Stimulated activated CD4-positive, alpha-beta T cell treated with anti-CD3 and anti-CD28 coated beads, Interleukin-4, amount 100 ng/mL, for 4 hours (primary cell): ENCODE measurements at places on chromosomes 3 and 15.

- DNase-seq, result no peak
These were observed 280.5 kb downstream of the TBL1XR1 start for GRCh38 chr3:176916777-176917176.

DNA sequence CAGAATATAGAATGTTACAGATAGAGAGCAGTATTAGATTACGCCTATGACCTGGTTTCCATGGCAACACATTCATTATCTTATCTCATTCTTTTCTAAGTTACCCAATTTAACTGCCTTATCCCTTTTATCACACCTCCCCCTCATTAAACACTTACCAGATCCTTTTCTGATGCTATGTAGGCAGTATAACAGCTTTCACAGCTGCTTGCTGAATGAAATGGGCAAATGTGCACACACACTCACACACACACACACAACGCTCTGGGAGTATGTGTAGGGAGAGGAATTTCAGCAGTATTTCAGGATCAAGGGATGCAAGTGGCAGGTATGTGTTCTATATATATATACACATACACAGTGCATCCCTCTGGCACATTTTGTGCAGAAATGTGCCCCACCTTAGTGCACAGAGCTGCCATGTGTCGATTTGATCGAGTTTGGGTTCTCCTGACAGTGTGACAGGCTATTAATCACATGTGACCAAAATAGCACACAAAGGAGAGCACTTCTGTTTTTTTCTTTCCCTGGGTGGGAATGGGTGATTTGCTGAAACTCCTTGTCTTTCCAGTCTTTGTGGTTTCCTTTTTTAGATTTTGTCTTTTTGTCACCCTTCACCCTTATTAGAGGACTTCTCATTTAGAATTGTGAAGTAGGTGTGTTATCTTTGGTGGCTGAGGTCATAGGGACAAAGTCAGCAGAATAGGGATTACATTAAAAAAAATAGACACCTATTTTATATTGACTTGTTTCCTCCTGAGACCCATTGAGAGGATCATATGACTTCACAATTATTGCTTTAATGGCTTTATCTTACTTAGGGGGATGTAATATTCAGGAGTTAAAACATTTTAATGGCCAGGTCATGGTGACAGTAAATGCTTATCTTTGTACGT lies 553.7 kb downstream of the PDCD6IP start:
- DNase-seq, result no peak

DNA sequence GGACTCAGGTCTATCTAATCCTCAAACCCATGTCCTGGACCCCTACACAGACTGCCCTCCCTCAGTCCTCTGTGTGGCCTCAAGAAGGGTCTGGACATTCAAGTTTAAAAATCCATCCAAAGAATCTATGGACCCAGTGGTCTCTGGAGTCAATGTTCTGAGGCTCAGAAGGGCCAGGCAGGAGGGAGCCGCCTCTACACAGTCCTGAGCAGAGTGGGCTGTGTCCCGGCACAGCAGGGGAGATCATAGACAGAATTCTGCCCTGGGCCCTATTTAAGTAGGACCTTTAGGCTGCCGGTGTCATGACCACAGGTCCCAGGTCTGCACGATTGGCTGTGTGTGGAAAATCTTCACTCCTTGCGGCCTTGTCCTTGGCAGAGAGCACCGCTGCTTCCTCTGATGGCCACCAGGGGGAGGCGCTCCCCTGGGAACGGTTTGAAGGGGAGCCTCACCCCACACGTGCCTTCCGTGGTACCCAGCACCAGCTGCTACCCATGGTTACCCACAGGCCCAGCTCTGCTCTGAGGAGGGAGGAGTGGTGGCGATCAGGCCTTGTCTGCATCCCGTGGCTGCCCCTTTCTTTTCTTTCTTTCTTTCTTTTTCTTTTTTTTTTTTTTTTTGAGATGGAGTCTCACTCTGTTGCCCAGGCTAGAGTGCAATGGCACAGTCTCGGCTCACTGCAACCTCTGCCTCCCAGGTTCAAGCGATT lies 37.9 kb downstream of the CHRD start:
- peak; percentile 64 for DNase-seq

DNA sequence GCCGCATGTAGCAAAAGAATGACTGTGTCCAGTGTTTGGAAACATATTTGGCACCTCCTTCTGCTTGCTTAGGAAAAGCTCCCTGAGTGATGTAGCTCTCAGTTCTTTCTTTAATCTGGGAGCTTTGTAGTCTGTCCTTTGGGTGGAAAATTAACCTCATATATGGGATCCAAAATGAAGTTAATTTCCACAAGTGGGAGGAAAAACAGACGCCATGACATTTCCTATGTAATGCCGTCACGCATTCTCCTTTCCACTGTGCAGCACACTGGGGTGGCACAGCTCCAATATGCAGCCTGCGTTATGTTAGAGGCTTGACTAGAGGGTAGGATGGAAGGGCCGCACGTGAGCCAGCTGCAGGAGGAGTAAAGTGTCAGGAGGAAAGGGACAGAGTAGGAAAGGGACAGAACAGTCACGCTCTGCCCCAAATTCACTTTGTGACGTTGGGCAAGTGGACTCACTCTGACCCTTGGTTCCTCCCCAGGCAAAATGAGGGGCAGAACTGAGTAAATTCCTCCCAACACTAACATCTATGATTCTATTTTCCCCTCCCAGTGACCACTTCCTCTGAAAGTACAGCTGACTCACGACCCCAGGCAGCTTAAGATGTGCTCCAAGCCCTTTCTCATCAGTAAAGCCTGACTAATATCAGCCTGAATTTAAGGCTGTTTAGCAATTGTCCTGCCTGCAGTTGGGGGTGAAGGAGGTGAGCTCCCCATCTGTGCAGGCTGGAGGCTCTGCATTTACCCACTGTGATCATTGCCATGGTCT lies 176.5 kb upstream of the PFN2 start:
- DNase-seq, result no peak

- DNase-seq, result no peak
These were observed 20.5 kb downstream of the PRKCD start for GRCh38 chr3:53181528-53181927.

DNA sequence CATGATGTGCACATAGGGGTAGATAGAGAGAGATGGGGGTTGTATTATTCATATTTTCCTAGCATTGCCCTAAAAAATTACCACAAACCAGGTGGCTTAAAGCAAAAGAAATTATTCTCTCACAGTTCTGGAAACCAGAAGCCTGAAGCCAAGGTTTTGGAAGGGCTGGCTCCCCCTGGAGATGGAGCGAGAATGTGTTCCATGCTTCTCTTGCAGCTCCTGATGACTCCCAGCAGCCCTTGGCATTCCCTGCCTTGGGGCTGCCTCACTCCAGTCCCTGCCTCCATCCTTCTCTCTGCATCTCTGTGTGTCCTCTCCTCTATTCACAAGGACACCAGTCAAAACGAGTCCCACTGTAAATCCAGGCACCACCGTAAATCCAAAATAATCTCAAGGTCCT lies 91.5 kb upstream of the FAM174B start:
- no peak for DNase-seq

DNA sequence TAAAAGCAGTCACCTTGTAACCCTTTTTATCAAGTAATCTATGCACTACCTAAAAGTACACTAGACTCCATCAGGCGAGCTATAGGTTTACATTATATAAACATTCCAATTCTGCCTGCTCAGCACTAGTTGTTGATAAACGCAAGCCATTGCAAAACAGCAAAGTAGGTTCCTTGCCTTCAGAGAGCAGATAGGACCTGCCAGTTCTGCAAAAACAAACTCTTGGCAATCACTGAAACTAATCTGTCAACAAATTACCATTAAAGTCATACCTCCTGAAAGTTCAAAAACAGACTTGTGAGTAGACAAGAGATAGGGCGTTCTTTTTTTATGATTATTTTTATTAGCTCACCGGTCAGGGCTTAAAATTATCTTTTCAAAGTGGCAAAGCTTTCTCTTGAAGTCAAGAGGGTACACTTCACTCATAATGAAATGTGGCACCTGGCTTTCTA lies 392.5 kb downstream of the FOXP1 start:
- DNase-seq, result no peak

DNA sequence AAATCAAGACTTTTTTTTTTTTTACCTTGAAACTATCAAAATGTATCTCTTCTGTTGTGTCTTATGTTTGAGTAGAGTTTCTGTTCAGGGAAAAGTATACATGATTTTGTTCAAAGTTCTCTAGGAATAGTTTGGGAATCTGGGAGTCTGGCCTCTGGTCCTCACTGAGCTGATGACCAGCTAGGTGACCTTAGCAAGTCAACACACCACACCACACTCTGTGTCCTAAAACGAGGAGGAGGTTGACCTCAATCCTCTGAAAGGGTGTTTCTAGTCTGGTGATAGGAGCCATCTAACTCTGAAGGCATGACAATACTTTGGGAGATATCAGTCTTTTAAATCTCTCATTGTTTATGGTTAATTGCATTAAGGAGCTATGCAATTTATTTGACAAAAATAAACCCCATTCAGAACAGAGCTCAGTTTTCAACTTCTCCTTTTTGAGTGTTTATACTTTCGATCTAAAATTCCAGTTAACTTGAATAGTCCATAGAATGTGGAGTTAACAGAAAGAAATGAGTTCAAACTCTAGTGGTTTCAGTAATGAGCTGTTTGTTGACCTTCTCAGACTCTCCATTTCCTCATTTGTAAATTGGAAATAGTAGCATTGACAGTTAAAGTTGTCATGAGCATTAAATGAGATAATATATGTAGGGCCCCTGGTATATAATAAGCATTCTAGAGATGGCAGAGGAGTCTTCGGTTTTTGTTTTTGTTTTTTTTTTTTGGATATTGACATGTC lies 112.2 kb upstream of the LRRN1 start:
- DNase-seq, result no peak

DNA sequence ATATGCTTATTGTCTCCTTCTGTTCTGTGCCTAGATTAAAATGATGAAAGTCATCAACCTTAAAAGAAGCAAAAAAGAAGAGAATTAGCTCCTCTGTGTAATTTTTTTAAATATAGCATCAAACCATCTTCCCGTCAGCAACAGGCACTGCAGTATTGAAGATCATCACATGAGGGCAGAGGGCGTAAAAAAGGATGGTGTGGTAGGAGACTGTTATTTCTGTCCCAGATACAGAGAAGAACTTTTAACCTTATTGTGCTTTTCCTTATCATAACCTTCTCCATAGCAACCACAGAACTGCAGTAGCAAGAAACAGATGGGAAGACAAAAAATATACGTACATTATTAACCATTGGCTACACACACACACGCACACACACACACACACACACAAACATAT lies 88.8 kb downstream of the IGSF11 start:
- DNase-seq, result no peak

DNA sequence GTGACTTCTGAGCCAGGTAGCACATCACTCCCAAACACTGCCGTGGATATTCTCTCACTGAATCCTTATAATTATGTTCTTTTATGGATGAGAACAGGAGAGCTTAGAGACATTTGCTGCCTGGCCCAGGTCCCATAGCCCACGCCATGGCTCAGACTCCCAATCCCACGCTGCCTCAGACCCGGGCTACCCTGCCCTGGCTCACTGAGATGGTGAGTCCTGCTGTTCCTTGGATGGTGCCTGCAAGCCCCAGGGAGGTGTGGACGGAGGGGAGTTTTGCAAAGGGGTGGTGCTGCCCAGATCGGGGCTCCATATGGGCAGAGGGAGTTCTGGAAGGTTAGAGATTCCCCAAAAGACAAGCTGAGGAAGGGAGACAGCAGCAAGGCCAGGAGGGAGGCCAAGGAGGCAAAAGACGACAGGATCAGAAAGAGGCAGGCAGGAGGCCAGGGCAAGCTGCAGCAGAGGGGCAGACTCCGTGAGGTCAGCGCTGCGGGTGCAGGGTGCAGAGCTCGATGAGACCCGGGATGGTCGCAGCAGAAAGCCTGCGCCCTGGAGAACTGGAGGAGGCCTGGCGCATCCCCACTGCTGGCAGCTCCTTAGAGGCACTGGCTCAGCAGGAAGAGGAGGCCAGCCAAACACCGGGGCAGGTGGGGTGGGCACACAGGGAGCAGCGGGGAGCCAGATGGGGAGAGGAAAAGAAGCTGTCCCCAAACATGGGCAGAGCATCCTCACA lies 95.7 kb upstream of the ALDH1A3 start:
- no peak for DNase-seq

DNA sequence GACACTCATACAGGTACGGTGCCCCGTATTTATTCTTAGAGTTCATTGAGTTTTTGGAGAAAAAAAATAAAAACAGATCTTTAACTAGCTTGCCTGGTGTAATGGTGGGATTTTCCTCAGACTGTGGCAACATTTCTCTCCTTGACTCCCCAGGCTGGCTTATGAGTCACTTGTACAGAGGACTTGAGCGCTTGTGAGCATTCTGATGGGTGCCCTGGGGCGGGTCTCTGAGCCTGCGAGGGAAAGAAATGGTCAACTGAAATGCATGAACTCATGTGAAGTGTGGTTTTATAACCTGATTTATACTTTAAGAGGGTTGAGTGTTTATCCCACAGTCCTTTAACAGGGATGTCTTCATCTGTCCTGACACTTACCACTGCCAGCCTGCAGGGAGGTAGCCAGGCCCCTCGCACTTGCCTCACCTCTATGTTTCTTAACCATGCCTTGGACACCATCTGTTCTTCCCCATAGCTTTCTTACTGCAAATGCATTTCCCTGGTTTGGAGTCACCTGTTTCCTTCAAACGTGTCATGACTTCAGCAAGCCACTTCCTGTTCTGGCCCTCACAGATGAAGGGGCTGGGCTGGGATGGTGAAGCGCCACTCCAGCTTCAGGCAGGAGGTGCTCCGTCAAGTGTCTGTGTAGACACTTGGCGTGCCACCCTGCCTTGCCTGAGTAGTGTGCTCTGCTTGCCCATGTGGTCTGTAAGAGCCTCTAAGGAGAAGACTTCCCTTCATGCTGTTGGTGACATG lies 118.7 kb downstream of the PDE8A start:
- DNase-seq, result no peak

DNA sequence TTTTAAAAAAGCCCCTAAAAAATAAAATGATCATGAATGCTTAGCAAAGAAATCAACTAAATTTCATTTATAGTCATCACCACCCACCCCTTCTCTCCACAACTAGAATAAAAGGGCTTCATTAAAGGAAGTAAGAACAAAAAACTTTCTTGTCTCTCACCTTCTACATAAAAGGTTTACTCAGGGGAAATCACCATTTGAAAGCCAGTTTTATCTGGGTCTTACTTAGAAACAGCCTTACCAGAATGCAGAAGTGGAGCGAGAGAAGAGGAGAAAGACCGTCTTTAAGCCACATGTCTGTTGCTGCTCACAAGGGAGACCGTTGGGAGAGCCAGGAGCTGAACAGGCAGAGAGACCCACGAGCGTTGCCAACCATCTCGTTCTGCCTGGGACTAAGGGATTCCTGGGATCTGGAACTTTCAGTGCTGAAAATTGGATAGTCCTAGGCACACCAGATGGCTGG lies 350.1 kb upstream of the PROK2 start:
- no peak for DNase-seq
